Cerebellum (tissue), 4 donors: ENCODE measurements at places on chromosomes 7 and 10. TPM values are rescaled to one million over a fixed set of nuclear protein-coding genes. Genes with fewer than 3 reads are reported as not detected.
A peak's percentile ranks its signal among the peaks of the same experiment; 100 is the strongest.

DNA sequence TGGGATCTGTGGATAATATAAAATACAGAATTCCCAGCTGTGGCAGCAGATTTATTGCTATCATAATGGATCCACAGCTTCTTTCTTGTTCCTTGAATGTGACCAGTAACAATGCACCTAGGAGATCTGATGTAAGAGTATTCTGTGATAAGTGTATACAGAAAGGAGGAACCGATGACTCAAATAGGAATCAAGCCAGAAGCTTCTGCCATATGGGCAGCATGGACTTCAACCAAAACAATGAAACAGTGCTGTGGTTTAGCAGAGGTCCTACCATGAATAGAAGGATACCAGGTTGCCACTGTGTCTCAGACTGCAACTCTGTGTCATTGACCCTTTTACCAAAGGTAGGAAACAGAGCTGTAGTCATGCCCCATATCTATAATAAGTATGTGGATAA, 81.8 kb downstream of the PTPRZ1 start:
- no peak for DNase-seq

DNA sequence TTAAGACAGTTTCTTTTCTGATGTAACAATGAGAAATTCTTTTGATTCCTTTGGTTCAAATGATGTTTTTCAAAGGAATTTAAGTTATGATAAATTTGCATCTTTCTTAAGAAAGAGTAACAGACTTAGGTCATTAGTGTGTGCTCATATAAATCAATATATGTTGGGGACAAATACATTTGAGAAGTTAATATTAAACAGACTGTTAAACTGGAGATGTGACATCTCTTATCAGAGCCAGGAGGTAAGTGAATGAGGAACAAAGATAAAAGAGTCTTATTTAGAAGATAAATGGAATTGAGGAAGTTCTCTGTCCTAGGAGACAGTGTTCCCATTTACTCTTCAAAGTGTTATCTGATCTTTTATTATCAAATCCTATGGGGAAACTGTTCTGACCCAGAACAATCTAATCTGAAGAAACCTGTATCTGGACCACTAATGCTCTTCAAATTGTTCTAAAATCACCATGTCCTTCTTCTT, 104.8 kb upstream of the LAMB4 start:
- no peak for DNase-seq

- no peak for DNase-seq
These were observed 10.0 kb downstream of the MTURN start for GRCh38 chr7:30144657-30145306.

NPC1L1 gene
- not detected for total RNA-seq

- DNase-seq: no peak
These were observed 51.0 kb upstream of the OSBPL3 start for GRCh38 chr7:25031007-25031406.

CHST12 gene
- 5.4 TPM for total RNA-seq

- no peak for DNase-seq
These were observed 4.1 kb downstream of the SPAM1 start for GRCh38 chr7:123929107-123929506.

ZNF853 gene
- 10.4 TPM for total RNA-seq

TM9SF3 gene
- 94.0 TPM for total RNA-seq

SPACDR gene
- 0.54 TPM for total RNA-seq

DNA sequence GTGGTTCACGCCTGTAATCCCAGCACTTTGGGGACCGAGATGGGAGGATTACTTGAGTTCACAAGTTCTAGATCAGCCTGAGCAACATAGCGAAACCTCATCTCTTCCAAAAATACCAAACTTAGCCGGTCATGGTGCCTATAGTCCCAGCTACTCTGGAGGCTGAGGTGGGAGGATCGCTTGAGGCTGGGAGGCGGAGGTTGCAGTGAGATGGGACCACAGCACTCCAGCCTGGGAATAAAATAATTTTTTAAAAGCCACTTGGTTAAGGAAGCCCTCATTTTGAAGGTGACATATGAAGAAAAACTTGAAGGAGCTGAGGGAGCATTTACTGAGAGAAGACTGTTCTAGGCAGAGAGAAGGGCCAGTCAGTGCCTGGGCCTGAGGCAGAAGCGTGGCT, 4.2 kb upstream of the EZH2 start:
- no peak for DNase-seq

DUS4L gene
- 15.7 TPM for total RNA-seq

SAMD9L gene
- 2.4 TPM for total RNA-seq

- DNase-seq: no peak
These were observed 31.0 kb downstream of the GET4 start for GRCh38 chr7:907158-907980.

TMEM213 gene
- not detected for total RNA-seq

GRCh38 chr10:100828738-100829096, 83.3 kb downstream of the PAX2 start:
- DNase-seq: no peak

DNA sequence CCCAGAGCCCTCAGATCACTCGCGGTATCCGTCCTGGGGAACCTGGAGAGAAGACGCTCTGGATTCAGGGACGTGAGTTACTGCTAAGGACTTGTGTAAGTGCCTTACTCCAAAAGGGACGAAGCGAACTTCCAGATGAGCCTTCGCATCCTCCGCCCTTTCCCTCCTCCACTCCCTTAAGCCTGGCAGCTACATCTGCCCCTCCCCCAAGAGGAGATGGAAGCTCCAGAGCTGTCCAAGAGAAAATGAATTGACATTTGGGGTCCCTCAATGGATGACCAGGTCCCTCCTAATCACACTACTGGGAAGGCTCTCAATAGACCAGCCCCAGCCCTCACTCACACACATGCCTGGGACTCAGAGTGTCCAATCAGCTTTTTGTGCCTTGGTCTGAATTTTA, 31.3 kb upstream of the GDF10 start:
- no peak for DNase-seq

- DNase-seq: no peak
These were observed 522 bp downstream of the CCL24 start for GRCh38 chr7:75813084-75813483.

GRCh38 chr10:111435871-111436270, 359.0 kb downstream of the ADRA2A start:
- DNase-seq: no peak

GRCh38 chr7:1113548-1113885, 25.6 kb downstream of the GPER1 start:
- peak; percentile 75 for DNase-seq

GRCh38 chr7:28799619-28800018, 158.5 kb downstream of the TRIL start:
- DNase-seq: no peak
